Activated naive CD8-positive, alpha-beta T cell treated with anti-CD3 and anti-CD28 coated beads, Interleukin-2, amount 10 ng/mL, durations not matched to agents 7 days and 5 days (primary cell): ENCODE measurements at places on chromosomes 2 and 18. TPM values are rescaled to one million over a fixed set of nuclear protein-coding genes. Genes with fewer than 3 reads are reported as not detected.

IL1F10 gene
- not detected for total RNA-seq

DNA sequence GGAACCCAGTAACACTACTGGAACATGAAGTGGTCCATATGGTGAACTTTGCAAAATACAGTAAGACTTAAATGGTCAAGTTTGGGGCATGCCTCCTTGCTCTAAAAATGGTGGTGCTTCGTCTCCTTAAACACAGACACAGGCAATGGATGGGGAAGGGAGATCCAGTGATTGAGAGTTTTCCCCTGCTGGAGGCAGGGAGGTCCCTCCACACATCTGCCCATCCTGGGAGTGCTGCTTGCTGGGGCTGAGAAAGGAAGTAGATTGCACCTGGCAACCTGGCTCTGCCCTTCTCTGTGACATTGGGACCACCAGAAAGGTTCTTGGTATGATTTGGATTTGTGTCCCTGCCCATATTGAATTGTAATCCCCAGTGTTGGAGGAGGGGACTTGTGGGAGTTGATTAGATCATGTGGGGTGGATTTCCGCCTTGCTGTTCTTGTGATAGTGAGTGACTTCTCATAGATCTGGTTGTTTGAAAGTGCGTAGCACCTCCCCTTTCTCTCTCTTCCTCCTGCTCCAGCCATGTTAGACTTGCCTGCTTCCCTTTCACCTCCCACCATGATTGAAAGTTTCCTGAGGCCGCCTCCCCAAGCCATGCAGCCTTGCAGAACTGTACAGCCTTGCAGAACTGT is 35.4 kb upstream of the SKOR2 start:
- no peaks in the 10 kb centered on the region for H3K36me3 ChIP-seq
- no peak overlapping the region for H3K27ac ChIP-seq
- peaks cover 20% of the 10 kb centered on the region for H3K27me3 ChIP-seq

GRCh38 chr2:33765122-33765521 is 166.0 kb upstream of the FAM98A start:
- no peak for DNase-seq
- H3K4me3 ChIP-seq = no peak overlapping the region
- no peak overlapping the region for H3K27ac ChIP-seq
- no peaks in the 10 kb centered on the region for H3K36me3 ChIP-seq

DNA sequence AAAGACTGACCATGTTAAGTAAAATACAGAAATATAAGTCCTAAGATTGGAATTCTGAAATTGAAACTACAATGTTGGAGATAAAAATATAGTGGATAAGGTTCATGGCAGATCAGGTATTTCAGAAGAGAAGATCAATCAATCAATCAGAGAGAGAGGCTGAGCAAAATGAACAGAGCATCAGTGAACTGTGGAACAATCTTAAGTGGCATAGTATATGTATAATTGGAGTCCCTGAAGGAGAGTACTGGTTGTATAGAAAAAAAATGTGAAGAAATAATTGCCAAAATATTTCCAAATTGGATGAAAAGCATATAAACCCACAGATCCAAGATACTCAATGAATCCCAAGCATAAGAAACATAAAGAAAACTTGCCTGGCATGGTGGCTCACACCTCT is 35.0 kb downstream of the ASB18 start:
- no peaks in the 10 kb centered on the region for H3K36me3 ChIP-seq
- H3K27me3 ChIP-seq = peaks cover 10% of the 10 kb centered on the region
- DNase-seq = no peak
- no peak overlapping the region for H3K27ac ChIP-seq
- no peak overlapping the region for H3K4me3 ChIP-seq

DNA sequence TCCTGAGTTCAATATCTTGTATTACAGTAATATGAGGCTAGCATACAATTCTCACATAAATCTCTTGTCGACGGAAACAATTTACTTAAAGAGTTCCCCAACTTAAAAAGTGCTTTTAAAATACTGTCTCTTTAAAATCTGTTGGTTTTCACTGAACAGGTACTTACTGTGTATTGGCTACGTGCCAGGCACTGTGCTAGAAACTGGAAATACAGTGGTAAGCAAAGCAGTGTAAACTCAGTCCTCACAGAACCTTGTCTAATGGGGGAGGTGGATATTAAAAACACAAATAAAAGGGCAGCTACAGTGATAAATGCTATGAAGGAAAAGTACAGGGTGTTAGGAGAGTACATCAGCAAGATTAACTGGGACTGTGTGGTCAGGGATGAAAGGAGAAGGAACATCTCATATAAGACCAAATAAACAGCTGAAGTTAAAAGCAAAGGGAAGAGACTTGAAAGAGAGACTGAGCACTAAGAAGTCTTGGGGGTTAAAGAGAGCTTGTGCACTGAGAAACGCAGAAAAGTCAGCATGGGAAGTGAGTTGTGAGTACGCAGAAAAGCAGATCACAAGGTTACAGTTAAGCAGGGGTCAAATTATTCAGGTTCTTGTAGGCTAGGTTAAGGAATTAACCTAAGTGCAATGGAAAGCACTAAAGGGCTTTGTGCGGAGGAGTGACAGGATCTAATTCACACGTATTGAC is 52.5 kb downstream of the USP40 start:
- DNase-seq = no peak
- no peaks in the 10 kb centered on the region for H3K27me3 ChIP-seq
- no peak overlapping the region for H3K4me3 ChIP-seq
- H3K27ac ChIP-seq = no peak overlapping the region
- H3K4me1 ChIP-seq = peaks cover 2% of the 10 kb centered on the region

GRCh38 chr2:240238201-240238600 is 97.7 kb upstream of the OTOS start:
- H3K27ac ChIP-seq = no peak overlapping the region
- no peak overlapping the region for H3K4me3 ChIP-seq
- peaks cover 17% of the 10 kb centered on the region for H3K27me3 ChIP-seq
